Spinal cord (tissue), 10 donors: ENCODE measurements at places on chromosomes 3 and 15. TPM values are rescaled to one million over a fixed set of nuclear protein-coding genes. Genes with fewer than 3 reads are reported as not detected.
A peak's percentile ranks its signal among the peaks of the same experiment; 100 is the strongest.

NANOGP8 gene
- total RNA-seq = not detected

XIRP1 gene
- total RNA-seq = 0.20 TPM

CADM2 gene
- total RNA-seq = 133 TPM

FAN1 gene
- 33.2 TPM for total RNA-seq

SERINC4 gene
- not detected for total RNA-seq

KIF15 gene
- 10.4 TPM for total RNA-seq

PP2D1 gene
- total RNA-seq = not detected

CPNE9 gene
- 3.3 TPM for total RNA-seq

NRG4 gene
- total RNA-seq = 8.7 TPM

FRMD5 gene
- 20.8 TPM for total RNA-seq

SLC6A20 gene
- total RNA-seq = 110 TPM

SLC22A14 gene
- 0.10 TPM for total RNA-seq

AMIGO3 gene
- 0.30 TPM for total RNA-seq

B3GALNT1 gene
- total RNA-seq = 52.8 TPM

IGSF10 gene
- total RNA-seq = 13.1 TPM

EPHA3 gene
- total RNA-seq = 44.6 TPM

- H3K27ac ChIP-seq = no peak overlapping the region
- no peak for DNase-seq
- H3K27me3 ChIP-seq = no peaks in the 10 kb centered on the region
- no peaks in the 10 kb centered on the region for H3K36me3 ChIP-seq
- H3K4me1 ChIP-seq = no peaks in the 10 kb centered on the region
- H3K4me3 ChIP-seq = no peak overlapping the region
Measured at GRCh38 chr15:32743411-32744140, 25.8 kb downstream of the GREM1 start.

GRCh38 chr3:155512867-155513261 lies 219.4 kb upstream of the STRIT1 start:
- H3K27me3 ChIP-seq = no peaks in the 10 kb centered on the region
- DNase-seq = no peak
- H3K36me3 ChIP-seq = no peaks in the 10 kb centered on the region
- H3K4me1 ChIP-seq = no peaks in the 10 kb centered on the region

DNA sequence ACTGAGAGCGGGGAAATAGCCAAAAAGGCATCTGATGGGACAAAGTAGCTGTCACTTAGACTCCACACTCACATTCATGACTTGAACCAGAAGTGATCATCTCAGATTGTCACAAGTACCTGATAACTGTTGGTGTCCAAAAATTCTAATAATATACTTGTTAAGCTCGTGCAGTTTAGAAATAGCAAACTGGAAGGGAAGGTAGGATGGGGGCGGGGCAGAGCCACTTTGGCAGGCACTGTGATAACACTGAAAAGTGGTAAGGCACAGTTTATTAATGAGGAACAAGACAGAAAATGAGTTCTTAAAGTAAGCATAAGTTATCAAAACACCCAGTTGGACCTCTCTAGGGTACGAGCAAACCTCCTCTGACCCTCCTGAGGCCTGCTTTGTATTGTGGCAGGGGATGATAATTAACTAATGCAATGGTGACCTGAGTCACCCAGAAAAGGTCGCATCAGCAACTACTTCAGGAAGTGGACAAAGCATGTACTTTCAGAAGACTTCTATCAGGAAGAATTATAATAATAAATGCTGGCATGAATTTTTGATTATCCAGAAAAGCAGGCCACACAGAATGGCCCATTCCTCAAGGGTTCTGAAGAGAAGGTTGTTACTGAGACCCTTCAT lies 54.4 kb downstream of the ADCY5 start:
- no peak for DNase-seq
- no peaks in the 10 kb centered on the region for H3K36me3 ChIP-seq
- no peaks in the 10 kb centered on the region for H3K27me3 ChIP-seq
- no peak overlapping the region for H3K4me3 ChIP-seq

DNA sequence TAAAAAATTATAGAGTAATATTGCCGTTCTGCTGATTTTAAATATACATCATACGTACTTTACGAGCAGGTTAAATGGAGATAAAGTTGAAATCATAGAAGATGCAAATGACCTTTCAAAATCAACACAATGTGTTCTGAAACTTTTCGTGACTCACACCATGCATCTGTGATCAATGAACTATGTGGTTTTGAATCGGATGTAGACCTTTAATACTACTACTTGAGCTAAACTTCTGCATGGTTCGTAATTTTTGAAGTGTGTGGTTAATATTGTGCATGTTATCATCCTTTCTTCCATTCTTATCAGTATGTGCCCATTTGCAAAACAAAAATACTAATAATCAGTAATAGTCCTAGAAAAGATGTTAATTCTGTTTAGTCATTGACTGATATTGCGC lies 58.9 kb downstream of the GASK1A start:
- DNase-seq = no peak
- H3K27ac ChIP-seq = no peak overlapping the region
- peaks cover 12% of the 10 kb centered on the region for H3K4me1 ChIP-seq
- peaks cover 5% of the 10 kb centered on the region for H3K36me3 ChIP-seq
- H3K4me3 ChIP-seq = no peak overlapping the region

DNA sequence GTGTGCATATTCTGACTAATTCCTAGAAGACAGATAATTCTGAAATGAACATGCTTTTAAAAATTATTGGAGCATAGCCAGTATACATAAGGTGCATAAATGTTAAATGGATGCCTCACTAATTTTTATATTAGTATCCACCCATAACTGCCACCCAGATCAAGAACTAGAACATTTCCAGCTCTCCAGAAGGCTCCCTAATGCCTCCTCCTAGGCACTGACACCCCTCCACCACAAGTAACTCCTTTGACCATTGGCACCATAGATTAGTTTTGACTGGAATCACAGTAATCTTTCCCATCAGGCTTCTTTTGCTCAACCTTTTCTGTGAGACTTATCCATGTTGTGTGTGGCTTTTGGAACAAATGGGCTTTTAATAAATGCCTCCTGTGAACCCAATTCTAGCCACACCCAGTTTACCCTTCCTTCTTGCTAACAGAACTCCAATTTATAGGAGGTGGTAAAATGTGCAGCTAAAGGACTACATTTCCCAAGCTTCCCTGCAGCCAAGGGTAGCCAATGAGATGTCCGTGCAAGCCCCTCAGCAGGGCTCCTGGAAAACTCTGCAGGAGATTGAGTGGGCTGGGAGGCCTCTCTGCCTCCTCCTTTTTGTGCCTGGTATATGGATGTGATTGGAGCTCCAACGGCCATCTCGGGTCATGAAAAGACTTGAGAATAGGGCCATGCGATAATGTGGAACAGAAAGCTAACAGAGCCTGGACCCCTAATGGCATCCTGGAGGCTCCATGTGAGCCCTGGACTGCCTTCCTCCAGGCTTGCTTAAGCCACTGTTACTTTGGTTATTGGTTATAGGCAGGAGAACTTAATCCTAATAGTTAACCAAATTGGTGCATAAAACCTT lies 322.6 kb upstream of the TLE3 start:
- DNase-seq = no peak
- H3K4me1 ChIP-seq = peaks cover 17% of the 10 kb centered on the region
- no peak overlapping the region for H3K27ac ChIP-seq
- H3K27me3 ChIP-seq = peaks cover 3% of the 10 kb centered on the region
- H3K36me3 ChIP-seq = no peaks in the 10 kb centered on the region

- no peak overlapping the region for H3K4me3 ChIP-seq
- no peaks in the 10 kb centered on the region for H3K36me3 ChIP-seq
- H3K27ac ChIP-seq = no peak overlapping the region
Measured at GRCh38 chr3:79653266-79653830, 114.5 kb downstream of the ROBO1 start.

GRCh38 chr15:60635507-60636352 lies 156.8 kb upstream of the ICE2 start:
- no peak for DNase-seq
- H3K4me1 ChIP-seq = peaks cover 4% of the 10 kb centered on the region
- H3K27me3 ChIP-seq = no peaks in the 10 kb centered on the region

- DNase-seq = no peak
- no peaks in the 10 kb centered on the region for H3K36me3 ChIP-seq
- peak overlapping the region; percentile 100 for H3K27ac ChIP-seq
- no peaks in the 10 kb centered on the region for H3K27me3 ChIP-seq
- peaks cover 24% of the 10 kb centered on the region for H3K4me1 ChIP-seq
- peak overlapping the region; percentile 73 for H3K4me3 ChIP-seq
Measured at GRCh38 chr15:92808598-92809063, 91.5 kb upstream of the CHD2 start.

GRCh38 chr3:128998561-128998960 lies 2.5 kb upstream of the EFCC1 start:
- peaks cover 47% of the 10 kb centered on the region for H3K4me1 ChIP-seq
- H3K27ac ChIP-seq = peak overlapping the region; percentile 71
- H3K36me3 ChIP-seq = no peaks in the 10 kb centered on the region
- no peak for DNase-seq
- H3K4me3 ChIP-seq = no peak overlapping the region
- peaks cover 37% of the 10 kb centered on the region for H3K27me3 ChIP-seq

DNA sequence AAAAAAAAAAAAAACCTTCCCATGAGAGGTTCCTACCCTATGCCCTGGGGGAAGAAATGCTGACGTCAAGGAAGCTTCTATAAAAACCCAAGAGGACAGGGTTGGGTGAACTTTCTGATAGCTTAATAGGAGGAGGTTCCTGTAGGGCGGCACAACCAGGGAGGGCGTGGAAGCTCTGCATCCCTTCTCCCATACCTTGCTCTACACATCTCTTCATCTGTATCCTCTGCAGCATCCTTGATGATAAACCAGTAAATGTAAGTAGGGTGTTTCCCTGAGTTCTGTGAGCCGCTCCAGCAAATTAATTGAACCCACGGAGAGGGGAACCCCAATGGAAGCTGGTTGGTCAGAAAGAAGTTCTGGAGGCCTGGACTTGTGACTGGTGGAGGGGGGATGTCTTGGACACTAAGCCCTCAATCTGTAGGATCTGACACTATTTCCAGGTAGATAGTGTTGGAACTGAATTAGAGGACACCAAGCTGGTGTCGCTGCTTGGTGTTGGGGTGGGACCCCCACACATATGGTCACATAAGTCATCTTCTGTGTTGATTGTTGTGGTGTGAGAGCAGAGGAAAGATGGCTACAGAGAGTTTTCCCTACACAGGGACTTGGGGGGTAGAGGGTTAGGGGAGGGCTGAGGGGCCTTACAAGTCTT lies 91.5 kb downstream of the ST6GAL1 start:
- H3K27ac ChIP-seq = no peak overlapping the region
- H3K4me1 ChIP-seq = no peaks in the 10 kb centered on the region
- no peak overlapping the region for H3K4me3 ChIP-seq
- H3K36me3 ChIP-seq = no peaks in the 10 kb centered on the region

DNA sequence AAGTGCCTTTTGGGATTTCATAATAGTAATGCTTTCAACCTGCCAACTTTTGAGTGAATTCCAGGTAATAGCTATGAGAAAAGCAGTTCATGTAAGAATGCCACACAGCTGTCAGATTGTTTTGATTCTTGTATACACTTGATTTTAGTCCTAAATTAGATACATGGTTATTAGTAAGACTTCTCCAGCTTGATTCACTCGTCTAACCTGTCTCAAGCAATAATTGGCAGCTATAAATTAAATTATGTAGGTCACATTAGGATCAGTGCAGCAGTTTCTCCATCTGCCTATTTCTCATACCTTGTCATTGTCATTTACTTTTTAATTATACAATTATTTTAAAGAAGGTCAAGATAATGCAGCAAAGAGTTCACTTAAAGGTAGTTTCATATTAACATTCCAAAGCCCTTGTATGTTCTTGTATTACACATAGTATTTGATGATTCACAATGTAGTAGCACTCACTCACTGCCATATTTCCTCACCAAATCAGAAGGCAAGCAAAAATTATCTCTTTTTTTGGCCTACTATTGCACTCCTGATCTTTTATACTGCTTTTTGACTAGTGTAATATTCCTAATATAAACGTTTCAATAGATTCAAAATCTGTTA lies 10.9 kb upstream of the CRYBG3 start:
- H3K27me3 ChIP-seq = no peaks in the 10 kb centered on the region
- no peaks in the 10 kb centered on the region for H3K4me1 ChIP-seq
- no peaks in the 10 kb centered on the region for H3K36me3 ChIP-seq
- H3K27ac ChIP-seq = no peak overlapping the region

GRCh38 chr3:140093742-140094141 lies 158.8 kb downstream of the CLSTN2 start:
- H3K36me3 ChIP-seq = no peaks in the 10 kb centered on the region
- H3K4me3 ChIP-seq = no peak overlapping the region
- H3K27ac ChIP-seq = no peak overlapping the region
- no peak for DNase-seq
- no peaks in the 10 kb centered on the region for H3K27me3 ChIP-seq

GRCh38 chr3:99720985-99721632 lies 82.7 kb downstream of the COL8A1 start:
- H3K36me3 ChIP-seq = no peaks in the 10 kb centered on the region
- DNase-seq = no peak
- H3K27ac ChIP-seq = no peak overlapping the region
- no peaks in the 10 kb centered on the region for H3K27me3 ChIP-seq

DNA sequence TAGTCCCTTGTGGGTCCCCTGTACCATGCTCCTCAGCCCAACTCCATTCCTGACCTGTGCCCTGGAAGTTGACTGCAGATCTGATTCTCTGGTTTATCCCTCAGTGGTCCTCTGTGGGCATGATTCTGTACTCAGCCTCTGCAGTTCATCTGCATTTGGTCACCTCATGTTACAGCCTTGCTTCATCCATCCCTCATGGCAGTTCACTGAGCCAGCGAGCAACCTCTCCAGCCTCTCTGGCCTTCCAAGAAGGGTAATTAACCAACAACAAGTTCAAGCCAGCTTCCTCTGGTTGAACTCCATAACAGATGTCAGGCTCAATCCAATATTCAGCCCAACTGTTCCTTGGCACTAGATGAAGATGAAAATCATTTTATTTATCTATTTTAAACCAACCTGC lies 509.5 kb downstream of the NTRK3 start:
- no peaks in the 10 kb centered on the region for H3K36me3 ChIP-seq
- no peak overlapping the region for H3K4me3 ChIP-seq
- no peak overlapping the region for H3K27ac ChIP-seq
- H3K27me3 ChIP-seq = no peaks in the 10 kb centered on the region
- no peak for DNase-seq

DNA sequence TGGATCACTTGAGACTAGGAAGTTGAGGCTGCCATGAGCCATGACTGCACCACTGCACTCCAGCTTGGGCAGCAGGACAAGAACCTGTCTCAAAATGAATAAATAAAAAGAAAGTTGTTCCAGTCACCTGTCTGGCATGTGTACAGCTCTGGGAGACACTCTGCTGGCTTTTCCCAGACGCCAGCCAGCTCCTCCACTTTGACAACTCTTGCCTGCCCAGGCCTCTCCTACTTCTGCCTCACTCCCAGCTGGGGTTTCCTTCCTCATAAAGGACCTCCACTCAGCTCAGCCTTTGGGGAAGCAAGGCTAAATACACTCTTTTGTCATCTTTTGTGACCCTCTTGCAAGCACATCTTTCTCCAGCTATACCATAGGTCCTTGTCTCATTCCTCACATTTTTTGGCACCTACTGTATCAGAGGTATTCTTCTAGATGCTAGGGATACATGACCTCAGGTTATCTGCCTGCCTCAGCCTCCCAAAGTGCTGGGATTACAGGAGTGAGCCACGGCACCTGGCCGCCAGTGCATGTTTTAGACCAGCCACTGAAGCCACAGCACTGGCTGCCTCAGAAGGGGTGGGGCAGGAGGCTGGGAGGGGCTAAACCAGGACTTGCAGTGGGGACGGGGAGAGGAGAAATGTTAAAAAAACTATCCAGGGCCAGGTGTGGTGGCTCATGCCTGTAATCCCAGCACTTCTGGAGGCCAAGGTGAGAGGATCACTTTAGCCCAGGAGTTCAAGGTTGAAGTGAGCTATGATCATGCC lies 10.0 kb upstream of the ELP6 start:
- peaks cover 6% of the 10 kb centered on the region for H3K4me1 ChIP-seq
- no peak overlapping the region for H3K27ac ChIP-seq
- no peak for DNase-seq
- no peaks in the 10 kb centered on the region for H3K36me3 ChIP-seq
- no peaks in the 10 kb centered on the region for H3K27me3 ChIP-seq
